ENCODE measurements at places on chromosomes 2 and 18. TPM values are rescaled to one million over a fixed set of nuclear protein-coding genes. Genes with fewer than 3 reads are reported as not detected.

Gene CAPN14
- total RNA-seq = 0.14 TPM

Gene NMUR1
- total RNA-seq = 1.1 TPM

Gene CFAP53
- 1.5 TPM for total RNA-seq

Gene RAPGEF4
- total RNA-seq = 6.4 TPM

Gene CAVIN2
- total RNA-seq = 138 TPM

Gene KCNG2
- not detected for total RNA-seq

Gene CXCR1
- total RNA-seq = not detected

Gene ID2
- 208 TPM for total RNA-seq

Gene GALM
- total RNA-seq = 32.6 TPM

DNA sequence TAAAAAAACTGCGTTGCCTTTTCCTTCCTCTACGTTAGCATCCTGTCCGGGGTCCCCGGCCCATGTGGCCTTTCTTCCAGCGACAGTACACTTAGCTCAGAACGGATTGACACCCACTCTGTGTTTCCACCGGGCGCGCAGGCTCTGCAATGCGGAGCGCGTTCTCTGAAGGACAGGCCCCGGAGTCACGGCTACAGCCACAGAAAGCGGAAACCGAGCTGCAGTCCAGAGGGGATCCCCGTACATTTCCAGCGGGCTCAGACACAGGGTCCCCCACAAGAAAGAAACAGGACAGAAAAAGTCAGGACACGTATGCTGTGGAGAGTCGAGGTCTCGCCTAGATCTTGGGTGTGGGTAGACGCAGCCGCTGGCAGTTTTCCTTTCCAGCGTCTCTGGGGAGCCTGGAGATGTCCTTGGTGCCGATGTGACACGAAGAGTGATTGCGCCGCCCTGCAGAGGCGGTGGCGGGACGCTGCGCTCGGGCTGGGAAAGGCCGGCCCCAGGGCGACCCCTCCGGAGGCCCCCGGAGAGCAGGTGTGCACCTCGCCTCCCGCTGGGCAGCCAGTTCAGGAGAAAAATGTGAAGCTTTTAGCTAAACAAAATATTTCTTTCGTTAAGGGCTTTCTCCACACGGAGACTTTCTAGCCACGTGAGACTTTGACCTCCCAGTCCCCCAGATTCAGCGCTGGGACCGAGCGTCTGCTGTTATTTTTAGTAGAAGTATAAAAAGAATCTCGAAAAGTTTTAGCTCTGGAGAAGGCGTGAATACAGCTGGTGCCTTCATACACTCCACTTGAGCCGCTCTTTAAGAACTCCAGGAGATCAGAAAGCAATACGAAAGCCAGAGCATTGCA lies 1.3 kb upstream of the ACKR3 start:
- DNase-seq = peak; percentile 30

- no peak for DNase-seq
Measured at GRCh38 chr2:195613922-195614321, 43.1 kb upstream of the SLC39A10 start.

GRCh38 chr18:76875390-76876325 lies 53.3 kb downstream of the ZNF236 start:
- peak; percentile 31 for DNase-seq

DNA sequence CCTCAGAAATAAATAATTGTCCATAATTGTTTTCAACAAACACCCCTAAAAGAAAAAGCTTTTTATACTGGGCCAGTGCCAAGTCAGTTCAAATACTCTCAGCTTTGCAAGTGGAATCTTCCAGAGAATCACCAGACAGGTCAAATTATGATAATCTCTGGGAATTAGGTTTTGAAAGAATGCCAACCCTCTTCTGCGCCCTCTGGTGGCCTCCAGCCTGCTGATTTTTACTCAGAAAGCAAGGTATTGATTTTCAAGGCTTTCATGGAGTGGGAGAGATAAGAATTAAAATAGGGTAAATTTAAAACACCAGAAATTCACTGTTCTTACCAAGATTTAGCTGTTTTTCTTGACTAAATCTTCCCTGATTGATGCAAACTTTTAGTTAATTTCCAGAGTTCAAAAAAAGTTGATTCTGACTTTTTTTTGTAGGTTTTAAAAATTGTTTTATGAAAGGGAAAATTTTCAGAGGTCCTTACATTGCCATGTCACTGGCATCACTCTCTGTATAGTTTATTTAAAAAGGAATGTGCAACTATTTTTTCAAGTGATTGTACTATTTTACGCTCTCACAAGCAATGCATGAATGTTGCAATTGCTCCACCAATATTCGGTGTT lies 282.9 kb upstream of the TNP1 start:
- DNase-seq = no peak

- no peak for DNase-seq
Measured at GRCh38 chr2:59254279-59254678, 1013.2 kb upstream of the FANCL start.

DNA sequence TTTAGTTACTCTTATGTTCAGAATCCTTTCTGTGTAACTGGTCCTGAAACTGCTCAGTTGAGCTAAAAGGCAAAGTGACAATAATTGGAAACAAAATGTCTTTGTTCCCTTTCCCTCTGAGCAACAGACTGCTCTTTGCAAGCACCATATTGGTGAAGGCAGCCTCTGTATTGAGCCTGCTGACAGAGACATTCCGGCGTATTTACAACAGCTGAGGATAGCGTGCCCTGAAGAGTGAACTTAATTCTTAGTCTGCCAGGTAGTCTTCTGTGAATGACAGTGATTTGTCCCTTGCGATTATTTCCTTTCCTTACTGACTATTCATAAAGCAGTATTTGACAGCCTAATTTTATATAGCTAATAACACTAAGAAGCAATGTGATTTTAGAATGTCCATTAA lies 239.1 kb downstream of the CPS1 start:
- no peak for DNase-seq

GRCh38 chr2:178088774-178089270 lies 16.2 kb upstream of the PDE11A start:
- no peak for DNase-seq

DNA sequence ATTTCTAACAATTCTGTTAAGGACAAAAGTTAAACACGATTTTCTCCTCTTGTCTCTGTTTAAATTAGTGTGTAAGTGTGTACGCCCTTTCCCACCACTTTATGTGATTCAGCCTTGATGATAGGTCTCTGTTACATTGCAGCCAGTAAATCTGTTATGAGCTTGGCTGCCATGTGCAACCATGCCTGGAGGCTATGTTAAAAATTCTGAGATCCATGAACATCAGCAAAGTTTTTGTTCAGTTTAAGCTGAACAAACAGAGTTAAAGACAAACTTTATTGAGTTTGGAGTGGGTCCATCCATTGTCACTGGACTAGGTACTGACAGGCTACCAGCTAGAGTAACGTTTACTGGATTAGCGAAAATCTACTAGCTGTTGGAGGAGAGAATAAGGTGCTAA lies 110.4 kb downstream of the NCKAP5 start:
- no peak for DNase-seq

DNA sequence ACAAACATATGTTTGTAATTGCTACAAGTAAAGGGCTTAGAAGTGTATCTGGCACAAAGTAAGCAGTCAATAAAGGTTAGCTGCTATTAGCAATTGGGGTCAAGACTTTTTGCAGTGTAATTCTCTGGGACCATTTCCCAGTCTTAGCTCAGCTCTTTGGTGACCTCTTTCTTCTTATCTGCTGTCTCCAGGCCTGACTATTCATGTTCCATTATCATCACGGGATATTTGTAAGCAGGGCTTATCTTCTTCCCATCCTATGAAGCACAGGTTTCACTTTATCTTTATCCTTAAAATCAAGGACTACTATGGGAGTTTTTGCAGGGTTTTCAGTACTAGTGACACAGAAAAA lies 131.7 kb downstream of the DOCK10 start:
- no peak for DNase-seq

DNA sequence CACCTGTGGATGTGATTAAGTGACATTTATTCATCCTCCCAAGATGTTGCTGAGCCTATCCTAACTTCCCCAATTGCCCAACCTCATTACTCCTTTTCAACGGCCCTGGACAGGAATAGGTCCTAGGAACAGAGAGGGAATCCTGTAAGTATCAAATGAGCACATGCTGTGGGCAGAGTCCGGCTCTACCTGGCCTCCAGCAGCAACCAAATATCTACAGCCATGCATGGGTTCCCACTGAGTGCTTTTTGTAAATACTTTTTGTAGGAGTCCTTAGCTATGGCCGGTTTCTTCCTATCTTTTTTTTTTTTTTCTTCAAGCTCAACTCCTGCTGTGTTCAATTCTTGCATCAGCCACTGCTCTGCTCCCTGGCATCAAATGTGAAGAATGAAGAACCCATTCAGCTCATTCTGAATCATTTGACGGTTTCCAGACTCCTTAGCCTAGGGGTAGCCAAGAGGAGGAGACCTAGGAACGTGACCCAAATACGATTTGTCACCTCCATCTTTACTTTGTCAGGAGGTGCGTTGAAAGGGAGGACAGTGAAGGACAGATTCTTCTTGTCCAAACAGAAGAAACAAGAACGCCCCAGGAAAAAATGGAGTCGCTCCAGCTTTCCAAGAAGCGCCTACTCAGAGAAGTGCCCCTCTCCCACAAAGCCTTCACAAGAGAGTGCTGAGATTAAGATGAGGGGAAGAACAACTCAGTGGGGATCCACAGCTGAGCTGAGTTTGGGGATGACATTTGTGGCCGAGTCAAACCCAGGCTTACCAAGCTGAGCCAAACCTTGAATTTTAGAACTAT lies 46.7 kb upstream of the LCLAT1 start:
- DNase-seq = no peak

DNA sequence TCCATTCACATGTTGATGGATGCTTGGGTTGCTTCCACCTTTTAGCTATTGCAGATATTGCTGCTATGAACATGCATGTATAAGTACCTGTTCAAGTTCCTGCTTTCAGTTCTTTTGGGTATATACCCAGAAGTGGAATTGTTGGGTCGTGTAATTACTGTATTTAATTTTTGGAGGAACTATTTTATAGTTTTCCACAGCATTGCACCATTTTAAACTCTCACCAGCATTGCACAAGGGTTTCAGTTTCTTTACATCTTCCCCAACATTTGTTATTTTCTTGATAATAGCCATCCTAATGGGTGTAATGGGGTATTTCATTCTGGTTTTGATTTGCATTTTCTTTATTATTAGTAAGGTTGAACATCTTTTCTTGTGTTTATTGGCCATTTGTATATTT lies 16.0 kb downstream of the ACTR3 start:
- no peak for DNase-seq

GRCh38 chr2:61763605-61764034 lies 90.2 kb downstream of the FAM161A start:
- peak; percentile 85 for DNase-seq

Data from mucosa of gallbladder (tissue), 1 donor.